ENCODE measurements at places on chromosomes 5 and 9. TPM values are rescaled to one million over a fixed set of nuclear protein-coding genes. Genes with fewer than 3 reads are reported as not detected.

- DNase-seq, result no peak
These were observed 288.3 kb upstream of the CDH18 start for GRCh38 chr5:20276061-20276958.

Gene TTC1
- total RNA-seq, result 41.7 TPM

GRCh38 chr5:89036166-89036565 lies 153.2 kb upstream of the MEF2C start:
- DNase-seq, result no peak

DNA sequence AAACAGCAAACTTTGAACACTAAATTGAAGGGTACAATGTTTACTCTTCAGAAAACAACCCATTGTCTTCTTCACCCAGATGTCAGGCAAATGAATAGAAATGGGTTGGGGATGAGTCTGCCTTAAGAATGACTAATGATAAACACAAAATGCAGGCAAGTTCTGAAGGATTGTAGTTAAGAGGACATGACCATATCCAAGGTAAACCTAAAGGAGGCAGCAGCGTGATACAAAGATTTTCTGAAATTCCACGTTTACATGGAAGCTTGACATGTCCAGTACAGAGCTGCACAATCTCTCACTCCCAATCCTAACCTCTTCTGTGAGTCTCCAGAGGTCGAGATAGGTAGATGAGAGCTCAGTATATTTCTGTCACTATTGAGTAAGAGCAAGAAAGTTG lies 1263.2 kb upstream of the CDH6 start:
- no peak for DNase-seq

- DNase-seq, result no peak
These were observed 184.3 kb downstream of the MTRR start for GRCh38 chr5:8053270-8053669.

- DNase-seq, result no peak
These were observed 38.9 kb upstream of the CFAP157 start for GRCh38 chr9:127667906-127668305.

DNA sequence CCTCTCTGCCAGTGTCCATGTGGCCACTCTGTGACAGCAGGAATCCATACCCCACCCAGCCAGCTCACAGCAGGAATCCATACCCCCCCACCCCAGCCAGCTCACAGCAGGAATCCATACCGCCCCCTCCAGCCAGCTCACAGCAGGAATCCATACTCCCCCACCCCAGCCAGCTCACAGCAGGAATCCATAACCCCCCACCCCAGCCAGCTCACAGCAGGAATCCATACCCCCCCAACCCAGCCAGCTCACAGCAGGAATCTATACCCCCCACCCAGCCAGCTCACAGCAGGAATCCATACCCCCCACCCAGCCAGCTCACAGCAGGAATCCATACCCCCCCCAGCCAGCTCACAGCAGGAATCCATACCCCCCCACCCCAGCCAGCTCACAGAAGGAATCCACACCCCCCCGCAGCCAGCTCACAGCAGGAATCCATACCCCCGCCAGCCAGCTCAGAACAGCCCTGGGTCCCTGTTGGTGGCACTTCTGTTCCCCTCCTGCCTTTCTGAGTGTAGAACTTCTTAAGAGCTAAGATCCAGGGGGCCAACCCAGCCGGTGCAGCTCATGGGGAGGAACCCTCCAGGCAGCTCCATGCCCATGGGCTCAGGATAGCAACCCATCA lies 8.4 kb upstream of the RXRA start:
- peak; percentile 47 for DNase-seq

DNA sequence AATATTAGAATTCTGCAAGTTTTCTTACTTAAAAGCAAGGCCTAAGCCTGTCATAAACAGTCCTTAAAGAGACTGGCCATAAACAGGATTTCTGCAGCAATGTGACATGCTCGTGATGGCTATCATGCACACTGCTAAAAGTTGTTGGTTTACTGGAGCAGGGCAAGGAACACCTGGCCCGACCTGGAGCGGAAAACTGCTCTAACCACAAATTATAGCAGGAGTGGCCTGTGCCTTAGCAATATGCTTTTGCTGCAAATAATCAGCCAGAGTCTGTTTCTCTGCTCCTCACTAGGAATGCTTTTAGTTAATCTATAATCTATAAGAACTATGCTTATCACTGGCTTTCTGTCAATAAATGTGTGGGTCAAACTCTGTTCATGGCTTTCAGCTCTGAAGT lies 322.9 kb upstream of the RPS23 start:
- no peak for DNase-seq

GRCh38 chr5:163563880-163564279 lies 58.5 kb downstream of the MAT2B start:
- DNase-seq, result no peak

- no peak for DNase-seq
These were observed 2.0 kb downstream of the MATR3 start for GRCh38 chr5:139295346-139296057.

Gene TAF1L
- 0.06 TPM for total RNA-seq

DNA sequence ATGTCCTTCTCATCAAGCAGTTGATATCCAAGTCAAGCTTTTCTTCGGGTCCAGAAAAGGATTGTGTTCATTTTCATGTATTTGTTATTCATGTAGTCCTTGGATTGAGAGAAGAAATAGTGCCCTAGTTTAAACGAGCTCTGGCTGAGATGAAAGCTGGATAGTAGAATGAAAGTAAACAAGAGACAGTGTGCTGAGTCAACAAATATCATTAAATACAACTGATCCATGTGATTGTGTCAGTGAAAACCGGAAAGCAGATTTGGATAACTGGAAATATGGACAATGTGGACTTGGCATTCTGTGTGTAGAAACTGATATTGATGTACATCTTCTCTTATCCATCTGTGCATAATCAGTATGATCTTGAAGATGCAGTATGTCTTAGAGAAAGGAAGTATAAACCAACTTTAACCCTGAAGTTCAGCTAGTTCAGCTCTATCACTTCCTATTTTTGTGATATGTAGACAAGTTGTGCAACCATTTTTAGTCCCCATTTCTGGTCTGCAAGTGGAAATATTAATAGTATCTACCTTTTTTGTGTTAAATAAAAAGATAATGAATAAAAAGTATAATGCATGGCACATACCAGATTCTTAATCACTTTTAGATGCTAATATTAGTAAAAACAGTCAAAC lies 4.4 kb downstream of the MUSK start:
- no peak for DNase-seq

DNA sequence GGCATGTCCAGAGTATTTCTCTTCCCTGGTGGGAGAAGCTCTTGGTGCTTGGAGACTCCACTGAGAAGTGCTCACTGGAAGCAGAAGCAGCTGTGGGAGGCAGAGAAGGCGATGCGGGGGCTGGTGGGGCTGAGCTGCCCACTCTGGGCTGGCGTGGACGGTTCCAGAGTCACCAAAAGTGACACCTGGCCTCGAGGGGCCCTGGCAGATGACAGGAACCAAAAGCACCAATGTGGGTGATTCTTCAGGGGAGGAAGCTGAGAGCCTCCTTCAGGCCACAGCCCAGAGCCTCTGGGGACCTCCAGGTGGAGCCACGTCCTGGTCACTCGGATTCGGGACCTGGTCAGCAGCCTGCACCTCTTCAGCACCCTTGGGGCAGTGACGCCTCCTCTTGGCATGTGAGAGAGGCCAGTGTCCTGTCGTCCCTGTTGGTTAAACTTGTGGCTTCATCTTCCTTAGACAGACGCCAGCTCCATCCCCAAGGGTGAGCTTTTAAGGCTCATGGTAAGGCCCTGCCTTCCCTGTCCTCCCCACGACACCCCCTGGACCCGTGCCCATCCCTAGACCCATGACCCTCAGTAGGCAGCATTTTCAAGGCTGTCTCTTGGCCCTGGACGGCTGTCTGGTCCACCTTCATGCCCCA lies 78.7 kb upstream of the IRX4 start:
- DNase-seq, result peak; percentile 47

DNA sequence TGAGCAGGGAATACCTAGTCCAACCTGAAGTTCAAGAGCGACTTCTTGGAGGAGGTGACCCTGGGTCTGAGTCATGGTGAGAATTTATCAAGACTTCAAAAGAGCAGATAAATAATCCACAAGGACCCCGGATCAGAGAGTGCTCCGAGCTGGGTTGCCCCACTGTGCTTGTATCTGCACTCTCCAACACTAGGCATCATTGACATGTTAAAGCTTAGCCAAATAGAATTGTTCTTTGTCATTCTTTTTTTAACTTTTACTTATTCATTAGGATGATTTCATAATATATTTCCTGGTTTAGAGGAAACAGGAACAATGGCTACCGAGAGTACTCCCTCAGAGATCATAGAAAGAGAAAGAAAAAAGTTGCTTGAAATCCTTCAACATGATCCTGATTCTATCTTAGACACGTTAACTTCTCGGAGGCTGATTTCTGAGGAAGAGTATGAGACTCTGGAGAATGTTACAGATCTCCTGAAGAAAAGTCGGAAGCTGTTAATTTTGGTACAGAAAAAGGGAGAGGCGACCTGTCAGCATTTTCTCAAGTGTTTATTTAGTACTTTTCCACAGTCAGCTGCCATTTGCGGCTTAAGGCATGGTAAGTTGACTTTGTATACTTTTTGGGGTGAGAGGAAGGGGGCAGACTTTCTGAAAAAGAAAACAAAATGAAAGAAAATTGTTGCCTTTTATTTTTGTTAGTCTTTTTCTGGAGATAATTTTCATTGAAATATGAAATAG lies at the start of gene CARD6:
Gene CARD6, plus strand, starts transcription at position 300 of the 738 bp plus-strand sequence. Its CDS starts 16 bp downstream, at position 316.
- DNase-seq, result no peak

GRCh38 chr5:78923622-78923970 lies 61.5 kb downstream of the ARSB start:
- DNase-seq, result no peak

GRCh38 chr5:32790411-32790951 lies 79.4 kb downstream of the NPR3 start:
- DNase-seq, result no peak

Gene PAEP
- total RNA-seq, result not detected

Gene HTR1A
- total RNA-seq, result 0.52 TPM

Gene SNX18
- total RNA-seq, result 110 TPM

DNA sequence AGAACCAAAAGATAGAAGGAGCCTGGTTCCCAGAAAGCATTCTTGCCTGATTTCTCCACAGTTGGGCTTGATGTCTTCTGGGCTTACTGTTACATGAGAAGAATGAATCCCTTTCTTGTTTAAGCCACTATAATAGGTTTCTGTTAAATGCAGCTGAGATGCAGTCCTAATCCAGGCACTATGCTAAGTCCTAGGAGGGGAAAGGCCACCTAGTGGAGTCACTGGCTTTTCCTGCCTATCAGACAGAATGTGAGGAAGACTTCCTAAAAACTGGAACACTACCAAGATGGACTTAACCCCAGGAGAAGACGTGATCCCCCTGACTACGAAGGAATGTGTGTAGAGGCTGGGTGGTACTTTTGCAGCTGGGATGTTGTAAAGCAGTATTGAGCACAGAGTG lies 34.3 kb upstream of the FSD1L start:
- DNase-seq, result no peak

Gene CXCL14
- total RNA-seq, result 219 TPM

Gene IL9
- total RNA-seq, result not detected

GRCh38 chr5:179158556-179158955 lies 98.4 kb downstream of the ZNF354C start:
- DNase-seq, result no peak

GRCh38 chr5:23028445-23029021 lies 175.4 kb upstream of the CDH12 start:
- no peak for DNase-seq

DNA sequence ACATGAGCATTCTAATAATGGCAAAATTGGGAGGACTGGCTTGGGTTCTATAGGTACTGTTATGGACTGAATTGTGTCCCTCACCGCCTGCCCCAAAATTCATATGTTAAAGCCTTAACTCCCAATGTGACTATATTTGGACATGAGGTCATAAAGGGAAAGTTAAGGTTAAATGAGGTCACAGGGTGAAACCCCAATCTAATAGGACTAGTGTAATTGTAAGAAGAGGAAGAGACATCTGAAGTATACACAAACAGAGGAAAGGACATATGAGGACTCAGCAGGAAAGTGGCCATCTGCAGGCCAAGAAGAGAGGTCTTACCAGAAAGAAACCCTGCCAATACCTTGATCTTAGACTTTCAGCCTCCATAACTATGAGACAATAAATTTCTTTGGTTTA lies 23.1 kb downstream of the RNF180 start:
- no peak for DNase-seq

- peak; percentile 75 for DNase-seq
These were observed 69.9 kb downstream of the LRSAM1 start for GRCh38 chr9:127520941-127521918.

DNA sequence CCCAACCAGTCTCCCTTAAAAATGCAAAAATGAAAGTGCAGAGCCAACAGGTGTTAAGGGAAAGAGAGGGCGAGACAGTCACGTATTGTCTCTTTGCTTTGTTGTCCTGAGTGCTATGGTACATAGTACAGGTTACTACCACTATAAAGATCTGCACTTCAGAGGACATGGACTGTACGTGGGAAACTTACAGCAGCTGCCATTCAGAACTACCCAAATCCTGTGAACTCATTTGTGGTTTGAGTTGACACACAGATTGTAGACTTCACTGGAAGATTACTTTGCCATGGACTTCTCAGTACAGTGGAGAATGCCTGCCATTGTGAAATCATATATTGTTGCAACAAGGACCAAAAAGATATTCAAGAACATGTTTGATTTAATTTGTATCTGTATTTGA lies 34.8 kb downstream of the FBXO38 start:
- no peak for DNase-seq

Gene LRRTM2
- total RNA-seq, result 0.36 TPM

Gene GHR
- total RNA-seq, result 10.9 TPM

All from aorta (tissue), 5 donors.